ENCODE measurements at places on chromosomes 7 and 10.
A peak's percentile ranks its signal among the peaks of the same experiment; 100 is the strongest.

- DNase-seq = no peak
Measured at GRCh38 chr7:112495810-112496462, 15.1 kb downstream of the LSMEM1 start.

DNA sequence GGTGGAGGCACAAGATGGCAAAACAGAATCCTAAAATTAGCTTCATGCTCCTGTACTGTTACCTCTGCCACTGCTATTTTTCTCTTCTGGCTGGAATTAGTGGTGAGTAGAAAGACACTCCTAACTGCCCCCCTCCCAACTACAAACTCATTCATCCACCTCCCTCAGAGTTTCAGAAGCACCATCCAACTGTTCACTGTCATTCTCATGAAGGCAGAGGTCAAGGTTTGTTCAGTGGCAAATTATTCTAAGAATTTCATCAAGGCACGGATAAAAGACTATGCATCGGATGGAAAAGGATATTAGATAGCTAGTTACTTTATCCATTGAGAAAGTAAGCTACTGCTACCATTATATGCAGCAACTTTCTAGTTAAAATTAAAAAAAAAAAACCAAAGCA, 59.7 kb downstream of the LRGUK start:
- no peak for DNase-seq

GRCh38 chr10:11213137-11213536, 195.5 kb downstream of the CELF2 start:
- DNase-seq = no peak

GRCh38 chr7:3657206-3657605, 356.2 kb downstream of the SDK1 start:
- DNase-seq = no peak

- DNase-seq = no peak
Measured at GRCh38 chr7:49150486-49150885, 226.1 kb downstream of the CDC14C start.

DNA sequence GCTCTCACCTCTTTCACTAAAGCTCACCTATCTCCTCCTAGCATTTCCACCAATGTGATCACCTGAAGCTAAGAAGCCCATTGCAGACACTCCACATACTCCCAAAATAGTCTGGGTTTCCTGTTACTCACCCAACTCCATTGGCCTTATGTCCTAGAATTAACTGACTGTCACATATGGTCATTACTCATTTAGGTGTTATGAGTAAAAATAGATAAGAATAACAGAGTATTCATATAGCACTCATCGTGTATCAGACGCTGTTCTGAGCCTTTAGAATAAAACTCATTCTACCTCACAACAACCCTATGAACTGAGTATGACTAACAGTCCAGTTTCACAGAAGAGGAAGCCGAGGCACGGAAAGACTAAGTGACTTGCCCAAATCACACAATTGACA, 174.2 kb upstream of the NPVF start:
- DNase-seq = no peak

DNA sequence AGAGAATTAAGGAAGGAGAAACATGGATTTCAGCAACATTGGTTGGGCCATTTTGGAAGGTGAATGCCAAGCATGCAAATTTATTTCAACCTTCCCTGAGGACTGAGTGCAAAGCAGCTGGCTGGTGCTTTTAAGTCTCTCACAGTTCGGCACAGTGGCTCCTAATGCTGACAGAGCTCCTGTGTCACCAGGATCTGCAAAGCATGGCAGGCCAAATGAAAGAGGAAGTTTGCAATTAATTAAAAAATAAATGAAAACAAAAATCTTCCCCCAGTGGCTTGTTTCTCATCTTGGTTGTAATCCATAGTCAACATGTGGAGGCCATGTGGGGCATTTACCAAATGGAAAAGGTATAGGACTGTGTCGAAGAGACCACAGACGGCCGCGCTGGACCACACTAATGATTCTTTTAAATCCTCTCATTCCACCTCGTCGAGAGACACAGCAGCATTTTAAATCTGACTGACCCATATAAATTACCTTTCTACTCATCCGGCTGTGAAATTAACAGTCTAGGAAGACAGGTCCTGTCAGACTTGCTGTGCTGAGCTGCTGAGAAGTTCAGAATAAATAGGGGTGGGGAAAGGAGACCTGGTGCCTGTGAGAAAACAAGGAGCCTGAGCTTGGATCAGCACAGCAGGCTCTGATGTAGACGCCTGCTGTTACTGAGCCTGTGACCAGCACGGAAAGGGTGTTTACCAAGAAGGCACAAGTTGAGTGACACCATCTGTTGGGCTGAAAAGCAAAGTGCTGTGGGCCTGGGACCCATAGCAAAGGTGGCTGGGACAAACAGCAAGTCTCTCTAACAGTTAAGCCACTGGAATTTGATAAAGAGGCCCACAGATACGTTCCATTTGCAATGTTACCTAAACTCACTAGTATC, 136.0 kb upstream of the COL1A2 start:
- no peak for DNase-seq

GRCh38 chr7:157276731-157277562, 59.9 kb upstream of the DNAJB6 start:
- DNase-seq = peak; percentile 27

- DNase-seq = no peak
Measured at GRCh38 chr10:71156436-71156835, 55.9 kb upstream of the UNC5B start.

- DNase-seq = no peak
Measured at GRCh38 chr10:34462993-34463392, 352.1 kb downstream of the PARD3 start.

GRCh38 chr10:63145782-63146181, 12.7 kb downstream of the NRBF2 start:
- DNase-seq = no peak

DNA sequence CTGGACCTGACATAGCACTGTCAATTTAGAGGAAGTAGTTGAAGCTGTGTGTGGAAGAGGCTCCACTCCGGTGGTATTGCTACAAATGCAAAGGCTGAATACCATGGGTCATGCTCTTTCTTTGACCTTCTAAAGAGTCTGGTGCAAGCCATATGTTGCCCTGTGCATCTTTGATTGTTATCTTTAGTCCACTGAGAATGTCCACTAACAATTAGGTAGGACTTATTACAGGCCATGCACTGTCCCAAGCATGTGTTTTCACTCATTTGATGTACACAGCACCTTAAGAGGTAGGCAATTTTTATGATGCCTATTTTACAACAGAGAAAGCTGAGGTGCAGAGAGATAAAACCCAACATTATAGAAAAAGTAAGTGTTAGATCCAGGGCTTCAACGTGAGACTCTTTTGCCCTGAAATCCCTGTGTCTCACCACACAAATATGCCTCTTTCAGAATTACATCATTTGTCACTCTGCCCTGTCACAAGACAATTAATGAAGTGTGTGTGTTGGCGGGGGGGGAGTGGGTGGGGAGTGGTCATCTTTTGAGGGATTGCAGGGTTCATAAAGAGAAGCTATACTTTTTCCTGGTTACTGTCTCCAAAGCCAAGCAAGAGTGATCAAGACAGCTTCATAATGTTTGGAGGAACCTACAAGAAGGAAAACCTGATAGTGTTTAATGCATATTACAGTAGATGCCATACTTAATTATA, 637.6 kb upstream of the IGFBP3 start:
- DNase-seq = no peak

GRCh38 chr10:26697163-26697921, at the start of gene PDSS1:
TSS of gene PDSS1 (plus strand) at chr10:26697701. CDS start at chr10:26697712, 11 bp downstream.
- DNase-seq = no peak

- DNase-seq = no peak
Measured at GRCh38 chr10:4981722-4982471, 18.7 kb downstream of the AKR1C1 start.

- no peak for DNase-seq
Measured at GRCh38 chr10:12334186-12334530, 15.2 kb upstream of the CAMK1D start.

DNA sequence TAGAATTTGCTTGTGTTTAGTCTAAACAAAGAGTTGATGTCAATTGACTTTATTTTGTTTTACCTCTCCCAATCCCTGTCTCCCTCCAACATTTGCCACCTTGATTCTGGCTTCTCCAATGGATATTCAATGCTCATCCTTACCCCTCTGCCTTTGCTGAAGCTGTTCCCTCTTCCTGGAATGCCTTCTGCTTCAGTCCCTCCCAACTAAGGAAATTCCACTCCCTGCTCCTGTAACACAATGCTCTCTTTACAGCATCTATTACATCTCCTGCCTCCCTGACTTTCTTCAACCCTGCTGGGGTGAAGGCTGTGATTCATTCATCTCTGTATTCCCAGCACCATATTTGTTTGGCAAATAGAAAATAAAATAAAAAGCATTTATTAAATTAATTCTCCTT, 34.5 kb upstream of the TAC1 start:
- DNase-seq = no peak

GRCh38 chr7:102248456-102249395, 37.9 kb upstream of the SH2B2 start:
- DNase-seq = no peak

- no peak for DNase-seq
Measured at GRCh38 chr10:121598263-121599249, at the start of gene FGFR2. TSS of gene FGFR2 (minus strand) at chr10:121598444. CDS start at chr10:121593817, 4,627 bp downstream.

GRCh38 chr7:1532456-1533254, 2.2 kb downstream of the MAFK start:
- DNase-seq = peak; percentile 24

- DNase-seq = no peak
Measured at GRCh38 chr10:35379226-35380137, 43.2 kb downstream of the CCNY start.

GRCh38 chr10:6748029-6748428, 168.0 kb upstream of the PRKCQ start:
- no peak for DNase-seq

DNA sequence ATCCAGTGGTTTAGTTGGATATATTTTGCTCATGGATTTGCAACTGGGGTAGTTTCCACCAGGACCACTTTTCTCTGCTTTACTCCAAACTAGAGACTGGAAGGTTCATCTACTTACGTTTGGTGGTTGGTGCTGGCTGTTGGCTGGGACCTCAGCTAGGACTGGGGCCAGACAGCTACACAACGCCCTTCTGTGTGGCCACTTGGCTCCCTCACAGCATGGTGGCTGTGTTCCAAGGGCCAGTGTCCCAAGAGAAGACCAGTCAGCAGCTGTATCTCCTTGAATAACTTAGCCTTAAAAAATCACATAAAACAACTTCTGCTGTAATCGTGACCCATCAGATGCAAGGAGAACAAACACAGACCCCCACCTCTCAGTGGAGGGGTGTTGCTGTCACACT, 4.2 kb upstream of the KCNH2 start:
- no peak for DNase-seq

- no peak for DNase-seq
Measured at GRCh38 chr7:137165241-137165640, 178.3 kb downstream of the PTN start.

DNA sequence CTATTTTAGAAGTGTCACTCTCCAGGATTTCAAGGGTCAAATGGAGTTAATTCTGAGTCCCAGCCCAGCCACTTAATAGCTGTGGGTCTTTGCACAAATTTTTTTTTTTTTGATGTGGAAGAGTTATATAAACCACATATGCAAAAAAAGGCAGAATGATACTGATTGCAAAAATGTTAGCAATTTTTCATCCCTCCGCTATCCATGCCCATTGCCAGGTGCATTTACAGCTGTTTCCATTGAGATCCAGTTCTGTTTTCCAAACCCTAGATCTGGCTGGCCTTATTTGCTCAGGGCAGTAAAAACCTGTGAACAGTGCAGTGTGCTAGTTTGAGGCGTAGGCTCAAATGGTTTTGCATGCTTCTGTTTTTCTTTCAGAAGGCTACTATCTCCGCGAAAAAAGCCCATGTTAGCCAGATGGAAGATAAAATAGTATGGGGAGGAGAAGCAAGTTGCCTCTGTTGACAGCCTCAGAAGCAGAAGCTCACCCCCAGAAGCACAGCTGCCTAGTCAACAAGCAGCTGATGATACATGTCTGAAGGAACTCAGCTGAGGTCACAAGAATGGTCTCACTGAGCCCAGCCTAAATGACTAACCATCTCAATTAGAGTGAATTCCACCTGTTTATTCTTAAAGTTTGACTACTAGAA, 997 bp upstream of the ZNF138 start:
- DNase-seq = no peak

DNA sequence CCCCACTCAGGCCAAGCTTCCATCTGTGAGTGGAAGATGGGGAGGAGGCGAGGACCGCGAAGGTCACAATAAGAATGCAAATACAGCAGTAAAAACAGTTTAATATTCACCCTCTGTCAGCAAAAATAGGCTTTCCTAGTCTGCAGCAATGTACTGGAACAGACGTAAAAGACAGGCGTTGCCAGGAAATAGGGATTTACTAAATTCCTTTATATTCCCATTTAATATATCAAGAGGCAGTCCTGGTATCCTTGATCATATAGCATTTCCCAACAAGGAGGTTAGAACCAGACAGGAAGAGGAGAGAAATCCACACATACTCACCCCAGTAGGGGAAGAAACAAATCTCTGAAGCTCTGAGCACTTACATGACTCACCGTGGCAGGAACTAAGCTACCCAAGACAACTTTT, 1054.9 kb upstream of the C7orf33 start:
- DNase-seq = no peak

GRCh38 chr10:76459016-76459730, 1027.7 kb downstream of the LRMDA start:
- no peak for DNase-seq

- DNase-seq = no peak
Measured at GRCh38 chr7:36806891-36807290, 82.6 kb upstream of the AOAH start.

- no peak for DNase-seq
Measured at GRCh38 chr10:123562811-123563580, 103.2 kb upstream of the GPR26 start.

- DNase-seq = no peak
Measured at GRCh38 chr7:113464096-113464855, 345.9 kb upstream of the SMIM30 start.

DNA sequence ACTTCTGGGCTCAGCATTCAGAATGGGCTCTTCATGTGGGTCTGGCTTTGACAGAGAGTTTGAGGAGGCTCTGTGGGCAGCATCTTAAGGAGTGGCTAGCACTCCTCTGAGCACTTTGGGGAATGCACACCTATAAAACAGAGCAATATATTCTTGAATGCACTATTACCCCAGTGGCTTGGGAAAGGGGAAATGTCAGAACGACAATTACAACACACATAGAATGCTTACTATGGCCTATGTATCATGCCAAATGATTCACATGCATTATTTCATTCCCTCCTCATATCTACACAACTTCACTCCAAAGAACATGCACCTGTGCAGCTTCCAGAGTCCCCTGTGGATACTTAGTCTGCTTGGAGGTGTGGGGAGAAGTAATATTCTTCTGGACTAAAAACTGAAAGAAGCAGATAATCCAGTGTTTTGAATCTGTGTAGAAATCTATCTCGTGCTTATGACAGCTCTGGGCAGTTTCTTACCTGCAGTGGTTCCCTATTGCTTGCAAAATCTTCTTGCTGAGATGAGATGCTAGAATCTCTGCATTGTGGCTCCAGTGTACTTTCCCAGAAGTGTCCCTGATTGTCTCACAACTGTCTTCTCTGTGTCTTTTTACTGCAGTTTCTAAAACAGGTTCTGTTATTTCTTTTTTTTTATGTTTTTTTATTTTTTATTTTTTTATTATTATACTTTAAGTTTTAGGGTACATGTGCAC, 5.5 kb upstream of the MGAM start:
- no peak for DNase-seq

GRCh38 chr7:139104091-139104450, 5.4 kb downstream of the ZC3HAV1 start:
- DNase-seq = no peak

GRCh38 chr7:83882551-83882950, 233.6 kb upstream of the SEMA3E start:
- no peak for DNase-seq
